ENCODE measurements at places on chromosomes 4 and X.

DNA sequence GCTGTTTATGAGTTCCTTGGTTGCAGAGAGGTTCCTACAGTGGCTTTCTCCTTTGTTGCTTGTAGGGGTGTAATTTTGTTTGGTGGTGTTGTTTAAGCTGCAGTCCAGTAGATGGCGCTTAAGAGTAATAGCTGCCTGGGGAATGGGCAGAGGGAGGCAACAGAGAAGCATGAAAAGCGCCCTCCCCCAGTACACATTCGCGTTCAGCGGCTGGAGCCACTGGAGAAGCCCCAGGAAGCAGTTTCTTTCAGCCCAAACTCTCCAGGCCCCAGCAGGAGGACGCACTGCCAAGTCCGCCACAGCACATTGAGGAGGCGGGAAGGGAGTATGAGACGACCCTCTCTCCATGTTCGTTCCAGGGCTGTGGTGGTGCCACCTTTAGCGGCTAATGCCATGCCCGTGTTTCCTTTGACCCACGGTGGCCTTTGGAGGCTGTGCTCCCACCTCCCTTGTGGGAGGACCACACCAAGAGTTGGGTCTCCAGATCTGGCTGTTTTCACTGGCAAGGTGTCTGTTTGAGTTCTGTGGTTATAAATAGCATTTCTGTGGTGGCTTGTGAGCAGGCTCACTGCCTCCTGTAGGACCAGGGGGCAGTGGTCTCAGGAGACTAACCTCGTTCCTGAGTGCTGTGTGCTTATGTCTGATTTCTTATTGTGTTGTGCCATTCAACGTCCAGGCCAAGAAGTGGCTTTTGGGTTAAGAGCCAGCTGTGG, 252.3 kb downstream of the ARHGAP10 start:
- DNase-seq: no peak

- peak; percentile 17 for DNase-seq
Measured at GRCh38 chr4:71009890-71010588, 16.6 kb downstream of the DCK start.

GRCh38 chr4:8019396-8020365, 80.0 kb upstream of the AFAP1 start:
- no peak for DNase-seq

DNA sequence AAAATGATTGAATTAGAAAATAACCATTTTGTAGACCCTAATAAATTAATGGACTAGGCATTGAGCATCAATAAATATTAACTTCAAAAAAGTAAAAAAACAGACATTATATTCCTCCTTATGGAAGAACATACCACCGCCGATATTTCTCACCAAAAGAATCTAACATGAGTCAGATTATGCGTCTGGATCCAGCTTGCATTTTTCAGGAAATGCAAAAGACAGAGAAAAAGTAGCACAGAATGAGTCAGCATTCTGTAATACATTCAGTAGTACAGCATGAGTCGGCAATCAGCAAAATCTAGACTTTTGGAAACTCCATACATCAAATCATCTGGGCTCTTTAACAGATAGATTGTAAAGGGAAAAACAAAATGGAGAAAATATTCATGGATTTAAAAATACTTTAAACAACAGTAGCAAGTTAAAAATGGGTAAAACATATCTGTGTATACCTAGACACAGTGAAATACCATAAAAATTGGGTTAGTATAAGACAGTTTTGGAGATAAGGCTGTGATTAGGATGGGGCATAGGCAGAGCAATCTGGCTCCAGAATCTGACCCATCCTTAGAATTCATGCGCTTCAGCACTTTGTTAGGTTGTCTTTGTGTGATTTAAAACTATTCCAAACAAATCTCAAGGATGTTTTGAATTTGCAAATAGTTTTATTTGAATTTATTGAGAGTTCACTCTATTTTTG, 633.0 kb upstream of the FAM241A start:
- DNase-seq: no peak

GRCh38 chr4:184787766-184788503, 37.8 kb downstream of the ACSL1 start:
- DNase-seq: no peak

- DNase-seq: no peak
Measured at GRCh38 chrX:75748431-75748830, 36.6 kb downstream of the MAGEE2 start.

GRCh38 chr4:152945639-152946038, 9.5 kb downstream of the FHDC1 start:
- DNase-seq: no peak

- no peak for DNase-seq
Measured at GRCh38 chrX:67651437-67652142, 107.8 kb downstream of the AR start.

DNA sequence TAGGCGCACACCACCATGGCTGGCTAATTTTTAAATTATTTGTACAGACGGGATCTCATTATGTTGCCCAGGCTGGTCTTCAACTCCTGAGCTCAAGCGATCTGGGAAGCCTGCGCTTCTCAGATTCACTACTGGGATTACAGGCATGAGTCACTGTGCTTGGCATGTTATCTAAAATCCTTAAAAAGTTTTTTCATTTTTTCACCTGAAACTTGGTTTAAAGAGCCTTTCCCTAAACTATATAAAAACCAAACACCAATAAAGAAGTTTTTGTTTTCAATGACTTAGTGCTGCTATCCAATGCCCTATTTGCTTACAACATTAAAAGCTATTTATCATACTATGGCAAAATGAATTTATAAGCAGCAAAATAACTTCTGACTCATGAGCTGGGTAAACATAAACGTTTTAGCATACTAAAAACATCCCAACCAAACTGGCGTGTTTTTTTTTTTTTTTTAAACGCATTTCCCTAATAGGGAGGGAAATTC, 127.8 kb downstream of the UBE2K start:
- no peak for DNase-seq

DNA sequence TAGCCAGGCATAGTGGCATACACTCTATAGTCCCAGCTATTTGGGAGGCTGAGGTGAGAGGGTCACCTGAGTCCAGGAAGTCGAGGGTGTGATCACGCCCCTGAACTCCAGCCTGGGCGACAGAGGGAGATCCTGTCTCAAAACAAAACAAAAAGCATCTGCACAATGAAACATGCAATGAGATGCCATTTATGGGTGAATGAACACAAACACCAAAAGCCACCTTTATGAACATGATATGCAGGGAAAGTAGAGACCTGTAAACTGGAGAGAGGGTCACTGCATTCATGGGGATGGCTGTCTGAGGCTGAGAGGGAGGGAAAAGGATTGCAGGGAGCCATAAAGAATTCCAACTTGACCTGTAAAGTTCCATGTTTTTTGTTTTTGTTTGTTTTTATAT, 70.7 kb downstream of the EVC start:
- DNase-seq: no peak

- DNase-seq: peak; percentile 67
Measured at GRCh38 chr4:184825141-184825895, 450 bp downstream of the ACSL1 start.

- no peak for DNase-seq
Measured at GRCh38 chrX:133640161-133641015, 225.1 kb upstream of the GPC4 start.

DNA sequence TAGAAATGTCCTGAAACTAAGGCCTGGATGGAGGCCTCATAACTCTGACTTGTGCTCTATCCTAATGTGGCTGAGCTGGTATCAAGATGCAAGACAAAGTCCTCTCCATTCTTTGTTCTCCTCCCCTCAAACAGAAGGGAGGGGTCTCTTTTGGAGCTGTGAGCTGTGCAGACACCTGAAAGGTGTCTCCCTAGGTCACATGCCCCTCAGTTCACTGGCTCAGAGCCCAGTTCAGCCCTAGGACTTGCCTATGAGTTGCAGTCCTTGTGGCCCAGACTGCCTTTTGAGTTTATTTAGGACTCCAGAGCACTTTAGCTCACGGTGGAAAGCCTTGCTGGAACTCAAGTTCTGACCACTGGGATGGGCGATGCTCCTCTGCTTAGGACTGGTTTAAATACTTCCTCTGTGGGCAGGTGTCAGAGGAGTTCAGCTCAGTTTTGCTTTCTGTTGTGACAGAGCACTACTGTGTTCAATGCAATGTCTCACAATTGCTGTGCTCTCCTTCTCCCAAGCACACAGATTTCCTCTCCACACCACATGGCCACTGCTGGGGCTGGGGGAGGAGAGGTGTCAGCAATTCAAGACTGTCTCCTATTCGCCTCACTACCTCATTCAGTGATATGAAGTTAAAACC, 84.8 kb upstream of the ZNF827 start:
- no peak for DNase-seq

DNA sequence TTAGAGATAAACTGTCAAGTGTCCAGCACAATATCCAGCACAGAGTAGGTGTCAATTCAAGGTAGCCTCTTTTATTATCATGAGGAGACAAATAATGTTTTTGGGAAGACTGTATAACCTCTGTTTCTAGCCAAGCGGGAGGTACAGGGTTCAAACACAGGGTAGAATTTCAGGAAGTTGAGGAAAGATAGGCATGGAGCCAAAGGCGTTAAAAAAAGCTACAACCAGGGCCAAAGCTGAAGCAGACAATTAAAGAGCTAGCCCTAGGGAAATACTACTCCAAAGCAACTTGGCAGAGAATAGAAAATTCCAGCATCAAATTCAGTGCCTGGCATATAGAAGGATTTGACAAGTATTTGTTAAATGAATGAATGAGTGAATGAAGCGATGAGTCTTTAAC, 40.0 kb upstream of the CASK start:
- no peak for DNase-seq

GRCh38 chrX:79366873-79367749, at the start of gene ITM2A:
TSS of gene ITM2A (minus strand) at chrX:79367334. CDS start at chrX:79367215, 119 bp downstream.
- peak; percentile 74 for DNase-seq

DNA sequence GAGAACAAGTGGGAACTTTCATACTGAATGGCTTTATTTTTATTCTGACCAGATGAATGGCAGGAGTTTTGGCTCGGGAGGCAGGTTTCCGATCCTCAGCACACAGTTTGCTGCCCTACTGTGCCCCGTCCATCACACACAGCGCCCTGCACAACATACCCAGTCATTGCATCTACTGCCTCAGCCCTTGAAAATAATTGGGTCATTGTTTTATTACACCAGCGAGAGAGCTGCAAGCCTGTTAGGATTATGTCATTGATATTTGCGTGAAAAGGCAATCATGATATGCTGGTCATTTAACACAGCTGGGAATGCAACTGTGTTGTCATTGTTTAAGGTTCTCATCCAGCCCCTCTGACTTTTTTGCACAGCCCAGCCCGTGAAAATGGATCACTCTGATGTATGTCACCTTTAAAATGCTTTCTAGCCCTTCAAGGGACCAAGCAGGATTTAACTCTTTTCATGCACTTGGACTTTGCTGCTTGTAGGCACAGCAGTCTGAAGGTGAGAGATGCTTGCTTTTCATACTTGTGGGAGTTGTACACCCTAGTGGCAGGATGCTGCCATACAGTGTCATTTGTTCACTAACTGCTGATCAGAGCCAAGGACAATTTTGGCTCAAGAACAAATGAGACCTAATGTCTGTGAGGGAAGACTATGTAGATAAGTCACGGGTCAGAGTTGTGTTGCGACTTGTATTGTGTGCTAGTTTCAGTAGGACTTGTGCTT, 62.3 kb downstream of the RTL9 start:
- no peak for DNase-seq

DNA sequence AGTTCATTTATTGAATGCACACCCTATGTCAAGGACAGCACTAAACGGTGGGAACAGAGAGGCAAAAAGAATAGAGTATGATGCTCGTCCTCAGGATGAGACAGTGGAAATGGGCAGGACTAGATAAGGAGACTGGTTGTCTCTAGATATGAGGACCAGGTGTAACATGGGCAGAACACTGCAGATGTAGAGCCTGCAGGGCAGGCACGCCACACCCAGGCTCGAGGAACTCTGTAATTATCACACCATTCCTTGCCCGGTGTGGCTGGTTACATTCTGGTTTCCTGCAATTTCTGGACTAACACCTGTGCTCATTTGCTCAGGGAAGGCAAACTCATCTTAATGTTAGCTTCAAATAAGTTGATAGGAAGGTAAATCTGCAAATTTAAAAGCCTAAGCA, 334.4 kb downstream of the DHX15 start:
- no peak for DNase-seq

- DNase-seq: no peak
Measured at GRCh38 chr4:52234561-52235440, 183.7 kb downstream of the SPATA18 start.

DNA sequence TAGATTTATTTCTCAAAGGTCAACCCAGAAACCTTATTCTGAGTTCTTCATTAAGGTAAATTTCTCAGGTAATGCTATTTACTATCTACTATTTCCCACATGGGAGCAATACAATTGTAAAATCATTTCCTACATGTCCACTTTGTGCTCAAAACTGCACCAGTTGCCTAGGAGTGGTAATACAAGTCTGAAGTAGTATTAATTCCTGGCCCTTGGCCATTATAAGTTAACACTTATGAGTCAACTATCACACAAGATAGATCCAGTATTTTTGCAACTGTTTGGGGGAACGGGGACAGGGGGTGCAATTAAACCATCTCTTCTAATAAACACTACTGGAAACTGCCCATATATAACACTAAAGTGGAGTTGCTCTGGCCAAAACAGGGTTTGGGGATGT, 48.9 kb downstream of the ACSL4 start:
- DNase-seq: no peak

DNA sequence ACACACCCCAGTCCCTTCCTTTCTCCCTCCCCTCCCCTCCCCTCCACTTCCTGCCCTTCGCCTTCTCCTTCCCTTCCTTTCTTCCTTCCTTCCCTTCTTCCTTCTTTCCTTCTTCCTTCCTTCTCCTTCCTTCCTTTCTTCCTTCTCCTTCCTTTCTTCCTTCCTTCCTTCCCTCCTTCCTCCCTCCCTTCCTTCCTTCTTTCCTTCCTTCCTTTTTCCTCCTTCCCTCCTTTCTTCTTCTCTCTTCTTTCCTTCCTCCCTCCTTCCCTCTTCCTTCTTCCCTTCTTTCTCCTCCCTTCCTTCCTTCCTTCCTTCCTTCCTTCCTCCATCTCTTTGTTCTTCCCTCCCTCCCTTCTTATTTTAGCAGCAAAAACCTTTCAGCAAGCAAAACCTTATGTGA, 162.1 kb downstream of the EFNB1 start:
- no peak for DNase-seq

DNA sequence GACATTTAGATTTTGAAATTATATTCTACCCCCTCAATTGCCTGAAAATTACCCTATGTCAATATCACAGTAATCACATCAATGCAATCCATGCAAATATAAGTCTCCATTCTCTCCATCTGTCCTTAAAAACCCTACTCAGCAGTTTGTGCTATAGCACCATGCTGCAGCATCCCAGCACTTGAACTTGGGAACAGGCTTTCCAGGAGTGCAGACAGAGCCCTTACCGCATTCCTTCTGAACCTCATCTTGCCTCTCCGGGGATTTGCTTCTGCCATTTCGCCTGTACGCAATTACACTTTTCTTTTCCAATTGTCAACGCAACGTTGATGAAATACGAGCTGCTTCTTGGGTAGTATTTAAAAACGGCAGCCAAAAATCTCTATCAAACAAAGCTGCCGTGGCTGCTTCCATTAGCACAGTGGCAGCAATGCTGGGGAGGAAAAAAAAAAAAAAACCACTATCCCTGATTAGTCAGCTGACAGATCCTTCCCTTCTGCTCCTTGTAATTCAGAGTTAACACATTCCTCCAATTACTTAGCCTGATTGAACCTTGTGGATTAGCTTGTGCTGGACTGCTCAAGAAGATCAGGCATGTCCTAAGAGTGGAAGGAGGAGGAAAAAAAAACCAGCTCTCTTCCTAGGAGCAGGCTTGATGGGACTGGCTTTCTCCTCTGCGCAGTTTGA, 65.6 kb downstream of the MCF2 start:
- DNase-seq: no peak
